ENCODE measurements at places on chromosomes 2 and 18. TPM values are rescaled to one million over a fixed set of nuclear protein-coding genes. Genes with fewer than 3 reads are reported as not detected.
A peak's percentile ranks its signal among the peaks of the same experiment; 100 is the strongest.

DNA sequence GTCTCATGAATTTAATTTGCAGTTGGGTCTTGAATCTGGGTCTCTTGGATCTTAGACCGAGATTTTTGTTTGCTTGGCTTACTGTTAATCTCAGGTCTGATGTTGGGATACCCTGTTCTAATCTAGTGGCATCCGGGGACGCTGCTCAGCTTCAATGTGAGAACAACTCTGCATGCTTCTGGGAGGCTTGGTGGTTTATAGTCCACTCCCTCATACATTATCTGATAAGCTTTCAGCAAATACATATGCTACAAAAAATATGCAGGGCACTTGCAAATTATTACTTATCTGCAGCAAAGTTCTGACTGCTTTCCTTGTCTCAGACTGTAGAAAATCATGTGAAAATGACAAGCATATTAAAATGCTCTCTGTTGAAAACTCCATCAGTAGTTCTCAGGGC is 39.4 kb downstream of the RNF144A start:
- H3K4me3 ChIP-seq = no peak overlapping the region
- no peak for DNase-seq
- no peak overlapping the region for H3K27ac ChIP-seq
- no peaks in the 10 kb centered on the region for H3K36me3 ChIP-seq
- no peaks in the 10 kb centered on the region for H3K4me1 ChIP-seq

- DNase-seq = no peak
- H3K4me1 ChIP-seq = no peaks in the 10 kb centered on the region
- no peaks in the 10 kb centered on the region for H3K36me3 ChIP-seq
- H3K27ac ChIP-seq = no peak overlapping the region
- no peaks in the 10 kb centered on the region for H3K27me3 ChIP-seq
These were observed 43.9 kb upstream of the ACADL start for GRCh38 chr2:210269148-210269547.

GRCh38 chr2:179020156-179020750 is 29.7 kb downstream of the CCDC141 start:
- peaks cover 2% of the 10 kb centered on the region for H3K4me1 ChIP-seq
- no peak overlapping the region for H3K4me3 ChIP-seq
- no peaks in the 10 kb centered on the region for H3K36me3 ChIP-seq
- no peaks in the 10 kb centered on the region for H3K27me3 ChIP-seq

RESP18 gene
- not detected for total RNA-seq

DPP10 gene
- total RNA-seq = 0.14 TPM

GRCh38 chr2:191620144-191620543 is 57.8 kb upstream of the NABP1 start:
- H3K36me3 ChIP-seq = no peaks in the 10 kb centered on the region
- H3K4me3 ChIP-seq = no peak overlapping the region
- DNase-seq = no peak
- H3K27me3 ChIP-seq = no peaks in the 10 kb centered on the region

MC5R gene
- total RNA-seq = 0.61 TPM

SLC23A3 gene
- 0.47 TPM for total RNA-seq

DNA sequence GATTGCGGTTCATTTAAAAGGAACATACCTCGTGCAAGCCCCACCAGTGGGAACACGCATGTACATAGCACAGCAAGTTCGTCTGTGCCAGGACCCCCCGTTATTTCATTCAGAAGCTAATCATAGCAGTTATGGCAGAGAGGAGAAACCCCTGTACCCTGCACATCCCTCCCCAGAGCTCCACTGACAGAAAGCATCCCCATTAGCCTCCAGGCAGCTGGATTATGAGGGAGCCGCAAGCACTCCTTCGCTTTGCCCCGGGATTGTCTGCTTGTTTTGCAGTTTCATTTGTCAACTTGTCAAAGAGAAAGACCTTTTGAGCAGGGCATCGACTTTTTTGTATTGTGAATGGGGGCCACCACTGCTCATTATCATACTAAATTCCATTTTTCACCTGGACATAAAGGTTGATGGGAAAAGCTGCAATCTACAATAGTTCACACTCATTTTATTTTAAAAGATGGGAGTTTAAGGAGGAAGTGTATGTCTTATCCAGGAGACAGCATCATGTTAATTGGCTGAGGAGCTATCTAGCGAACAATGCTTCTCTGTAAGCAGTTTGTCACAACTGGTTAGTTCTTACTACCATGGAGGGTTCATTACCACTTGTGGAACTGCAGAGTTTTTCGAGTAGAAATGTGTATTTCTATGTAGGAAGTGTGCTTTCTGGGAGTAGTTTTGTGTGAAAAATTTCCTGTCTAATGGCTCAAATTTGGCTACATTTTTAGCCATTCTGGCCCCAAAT is 255.3 kb downstream of the THSD7B start:
- H3K36me3 ChIP-seq = no peaks in the 10 kb centered on the region
- H3K27ac ChIP-seq = no peak overlapping the region
- no peak for DNase-seq
- H3K4me1 ChIP-seq = no peaks in the 10 kb centered on the region
- no peaks in the 10 kb centered on the region for H3K27me3 ChIP-seq

DHRS9 gene
- total RNA-seq = 0.85 TPM

REEP1 gene
- total RNA-seq = 0.38 TPM

- no peaks in the 10 kb centered on the region for H3K36me3 ChIP-seq
- no peaks in the 10 kb centered on the region for H3K4me1 ChIP-seq
- H3K4me3 ChIP-seq = no peak overlapping the region
- H3K27ac ChIP-seq = no peak overlapping the region
These were observed 191.0 kb downstream of the GRB14 start for GRCh38 chr2:164430166-164430783.

IMPACT gene
- total RNA-seq = 17.1 TPM

DNA sequence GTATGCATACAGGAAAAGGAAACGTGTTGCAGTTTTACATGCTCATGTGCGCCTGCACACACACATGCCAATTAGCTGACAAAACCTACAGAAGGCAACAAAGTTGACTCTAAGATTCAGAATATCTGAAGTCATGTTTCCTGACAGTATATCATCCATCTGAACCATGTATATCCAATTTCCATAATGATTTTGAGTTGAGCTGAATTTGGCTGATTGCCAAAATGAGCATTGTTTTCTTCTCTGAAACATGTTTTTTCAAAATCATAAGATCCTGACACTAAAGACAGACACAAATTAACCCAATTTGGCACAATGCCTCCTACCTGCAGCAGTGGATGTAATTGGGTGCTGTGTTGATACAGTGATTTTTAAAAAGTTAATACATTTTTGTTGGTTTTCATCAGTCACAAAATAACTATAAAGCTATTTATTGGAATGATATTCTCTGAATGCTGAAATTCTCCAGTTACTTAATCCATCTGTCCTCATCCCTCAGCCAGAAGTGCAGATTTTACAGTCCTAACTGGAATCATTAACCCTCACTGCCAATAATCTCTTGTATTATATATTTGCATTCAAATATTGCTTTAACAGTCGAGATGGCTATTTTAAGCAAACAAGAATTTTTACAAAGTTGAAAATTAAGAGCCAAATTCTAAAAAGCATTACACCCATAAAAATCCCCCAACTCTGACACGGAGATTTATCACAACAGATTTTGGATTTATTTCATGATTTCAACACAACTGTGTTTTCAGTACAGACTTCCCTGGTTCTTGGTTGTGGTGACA is 161.7 kb upstream of the LMAN1 start:
- H3K27ac ChIP-seq = no peak overlapping the region
- no peaks in the 10 kb centered on the region for H3K36me3 ChIP-seq
- H3K4me1 ChIP-seq = no peaks in the 10 kb centered on the region
- H3K27me3 ChIP-seq = no peaks in the 10 kb centered on the region

GRCh38 chr2:202574541-202574940 is 60.2 kb upstream of the FAM117B start:
- no peak overlapping the region for H3K27ac ChIP-seq
- H3K4me1 ChIP-seq = no peaks in the 10 kb centered on the region
- no peaks in the 10 kb centered on the region for H3K36me3 ChIP-seq
- no peak for DNase-seq
- H3K4me3 ChIP-seq = no peak overlapping the region

- H3K27me3 ChIP-seq = no peaks in the 10 kb centered on the region
- peaks cover 9% of the 10 kb centered on the region for H3K4me1 ChIP-seq
- no peak overlapping the region for H3K27ac ChIP-seq
- no peak overlapping the region for H3K4me3 ChIP-seq
- no peak for DNase-seq
These were observed 4.7 kb downstream of the CREB1 start for GRCh38 chr2:207534417-207534816.

MZT2B gene
- 326 TPM for total RNA-seq

DNA sequence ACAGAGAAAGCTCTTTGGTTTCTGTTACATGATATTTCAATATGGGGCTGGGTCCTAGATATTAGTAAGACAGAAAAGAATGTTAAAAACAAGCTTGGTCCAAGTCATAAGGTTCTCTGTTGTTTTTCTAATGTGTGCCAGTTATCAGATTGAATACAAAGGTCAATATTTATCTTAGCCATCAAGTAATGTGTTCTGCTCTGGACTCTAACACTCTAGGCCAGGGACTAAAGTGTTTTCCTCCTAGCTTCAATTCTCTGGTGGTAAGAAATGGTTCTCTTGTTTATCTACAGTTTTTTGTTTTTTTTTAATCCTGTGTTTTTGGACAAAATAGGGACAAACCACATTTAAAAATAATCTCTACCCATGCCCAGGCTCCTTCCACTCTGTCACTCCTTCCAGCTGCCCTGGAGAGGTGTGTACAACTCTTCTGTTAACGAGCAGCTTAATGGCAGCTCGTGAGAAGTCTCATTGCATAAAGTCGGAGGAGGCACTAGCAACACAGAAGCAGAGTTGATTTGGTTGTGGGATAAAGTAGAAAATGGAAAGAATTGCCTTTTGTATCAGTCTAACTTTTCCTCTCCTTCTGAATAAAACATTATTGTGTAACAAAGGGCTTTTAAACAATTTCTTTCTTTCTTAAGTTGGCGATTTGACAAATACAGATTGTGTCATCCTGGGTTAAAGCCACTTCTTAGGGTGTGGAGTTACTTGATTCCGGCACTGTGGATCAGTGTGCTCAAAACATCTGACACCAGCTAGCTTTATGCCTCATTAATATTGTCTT is 8.0 kb upstream of the SESTD1 start:
- peak overlapping the region; percentile 27 for H3K27ac ChIP-seq
- no peak for DNase-seq
- no peak overlapping the region for H3K4me3 ChIP-seq
- no peaks in the 10 kb centered on the region for H3K36me3 ChIP-seq

- no peak overlapping the region for H3K4me3 ChIP-seq
- H3K36me3 ChIP-seq = no peaks in the 10 kb centered on the region
- no peaks in the 10 kb centered on the region for H3K4me1 ChIP-seq
- H3K27me3 ChIP-seq = peaks cover 10% of the 10 kb centered on the region
These were observed 245.8 kb downstream of the PAX3 start for GRCh38 chr2:222052934-222053367.

GRCh38 chr2:140506606-140507005 is 1624.2 kb downstream of the LRP1B start:
- H3K4me3 ChIP-seq = no peak overlapping the region
- no peak for DNase-seq
- no peaks in the 10 kb centered on the region for H3K4me1 ChIP-seq

DNA sequence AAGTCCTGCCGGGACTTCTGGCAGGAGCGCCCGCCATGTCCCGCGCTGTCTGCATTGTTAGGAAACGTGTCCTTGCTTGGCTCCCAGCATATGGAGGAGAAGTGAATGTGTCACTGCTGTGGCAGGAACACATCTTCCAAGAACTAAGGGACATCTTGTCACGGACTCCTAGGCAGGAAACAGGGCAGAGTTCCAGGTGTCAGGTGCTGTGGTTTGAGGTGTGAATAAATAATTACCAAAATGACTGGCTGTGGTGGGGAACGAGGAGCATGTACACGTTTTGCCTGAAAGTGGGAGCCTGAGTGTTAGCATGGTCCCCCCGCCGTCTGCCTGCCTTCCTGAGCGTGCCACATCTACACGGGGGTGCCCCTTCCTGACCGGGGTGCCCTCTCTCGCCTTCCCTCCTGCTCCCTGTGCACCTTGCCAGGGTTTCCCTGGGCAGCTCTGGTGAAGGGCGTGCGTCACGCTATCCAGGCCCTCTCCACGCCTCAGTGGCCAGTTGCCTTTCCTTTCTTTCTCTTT is 237.5 kb downstream of the LDLRAD4 start:
- H3K27ac ChIP-seq = peak overlapping the region; percentile 67
- peak overlapping the region; percentile 2 for H3K4me3 ChIP-seq
- peaks cover 57% of the 10 kb centered on the region for H3K4me1 ChIP-seq
- H3K27me3 ChIP-seq = no peaks in the 10 kb centered on the region

DNA sequence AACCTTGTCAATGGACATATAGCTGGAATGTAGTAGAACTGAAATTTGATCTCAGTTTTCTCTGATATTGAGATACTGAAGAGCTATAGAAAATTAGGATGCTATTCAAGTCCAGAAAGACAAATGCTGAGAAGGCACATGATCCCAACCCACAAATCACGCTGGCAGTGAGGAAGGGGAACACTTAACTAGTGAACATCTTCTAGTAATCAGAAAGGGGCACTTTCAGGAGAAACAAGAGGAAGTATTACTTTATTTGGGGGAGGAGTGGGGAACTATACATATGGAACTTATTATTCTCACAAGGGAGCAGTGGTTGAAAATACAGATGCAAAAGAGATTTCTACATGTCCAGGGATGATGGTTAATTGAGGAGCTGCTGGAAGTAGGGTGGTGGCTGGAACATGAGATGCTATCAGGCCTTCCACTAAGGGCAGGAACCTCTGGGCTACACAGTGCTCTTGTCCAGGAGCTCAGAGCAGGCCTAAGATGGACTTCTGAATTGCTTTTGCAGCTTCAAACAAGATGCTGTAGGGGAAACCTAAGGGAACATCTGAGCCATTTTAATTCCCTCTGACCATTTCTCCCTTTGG is 79.3 kb downstream of the TGFA start:
- H3K4me3 ChIP-seq = no peak overlapping the region
- no peaks in the 10 kb centered on the region for H3K4me1 ChIP-seq
- no peak for DNase-seq
- H3K27me3 ChIP-seq = no peaks in the 10 kb centered on the region

ITGB6 gene
- 0.33 TPM for total RNA-seq

DNA sequence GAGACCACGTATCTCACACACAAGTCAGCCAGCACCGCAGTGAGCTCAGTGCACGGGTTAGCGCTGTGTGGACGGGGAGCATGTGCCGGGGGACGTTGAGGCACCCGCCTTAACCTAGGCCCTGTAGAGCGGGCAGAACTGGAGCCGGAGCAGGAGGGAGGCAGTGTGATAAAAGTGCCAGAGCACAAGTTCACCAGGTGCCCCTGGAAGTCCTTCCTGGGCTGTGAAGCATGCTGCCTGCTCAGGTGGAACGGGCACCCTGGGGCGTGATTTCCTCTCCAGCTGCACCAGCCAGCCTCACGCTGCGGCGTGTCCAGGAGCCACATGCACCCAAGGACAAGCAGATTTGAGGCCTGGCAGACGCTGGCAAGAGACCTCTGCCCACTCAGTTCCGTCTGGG is 50.3 kb downstream of the ITGB1BP1 start:
- H3K4me3 ChIP-seq = no peak overlapping the region
- H3K27ac ChIP-seq = no peak overlapping the region
- no peaks in the 10 kb centered on the region for H3K4me1 ChIP-seq
- H3K27me3 ChIP-seq = no peaks in the 10 kb centered on the region
- H3K36me3 ChIP-seq = no peaks in the 10 kb centered on the region

UGT1A8 gene
- total RNA-seq = 0.24 TPM

GRCh38 chr2:63698786-63699548 is 110.2 kb downstream of the MDH1 start:
- no peaks in the 10 kb centered on the region for H3K4me1 ChIP-seq
- no peak overlapping the region for H3K4me3 ChIP-seq
- H3K36me3 ChIP-seq = no peaks in the 10 kb centered on the region
- no peaks in the 10 kb centered on the region for H3K27me3 ChIP-seq

- peak overlapping the region; percentile 87 for H3K27ac ChIP-seq
- DNase-seq = no peak
- H3K36me3 ChIP-seq = no peaks in the 10 kb centered on the region
- peaks cover 19% of the 10 kb centered on the region for H3K27me3 ChIP-seq
- H3K4me3 ChIP-seq = no peak overlapping the region
These were observed 1.8 kb upstream of the FRZB start for GRCh38 chr2:182868054-182868796.
